A673 (cell line): ENCODE measurements at places on chromosomes 6 and 20.

GRCh38 chr6:6884193-6884627, 223.6 kb upstream of the RREB1 start:
- no peak for DNase-seq

GRCh38 chr6:20058912-20059311, 153.4 kb downstream of the MBOAT1 start:
- DNase-seq = no peak

- DNase-seq = no peak
Measured at GRCh38 chr20:48338717-48339116, 489.1 kb downstream of the PREX1 start.

GRCh38 chr6:43355862-43356590, 13.4 kb downstream of the ZNF318 start:
- DNase-seq = peak; percentile 26

DNA sequence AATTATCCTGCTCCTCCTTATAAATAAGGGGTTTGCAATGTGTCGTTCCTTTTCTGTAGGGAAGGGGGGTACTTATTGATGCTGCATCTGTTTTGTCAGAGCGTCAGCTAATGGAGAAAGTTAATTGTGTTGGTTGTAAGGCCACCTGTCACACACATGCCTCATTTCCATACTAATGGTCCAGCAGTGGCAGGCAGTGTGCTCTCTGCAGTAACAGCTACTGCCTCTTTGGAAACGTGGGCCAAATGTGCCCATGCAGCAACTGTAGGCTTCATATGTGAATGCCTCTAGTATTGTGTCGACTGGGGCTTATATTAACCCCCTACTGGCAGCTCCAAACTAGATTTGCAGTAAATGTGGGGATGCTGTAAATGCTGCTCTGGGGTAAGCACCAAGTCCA, 56.3 kb upstream of the OLIG3 start:
- DNase-seq = no peak

- DNase-seq = no peak
Measured at GRCh38 chr6:93021235-93021915, 398.0 kb downstream of the EPHA7 start.

GRCh38 chr20:63323357-63323981, 30.5 kb downstream of the COL20A1 start:
- no peak for DNase-seq

GRCh38 chr6:55088902-55089301, 85.4 kb upstream of the HCRTR2 start:
- no peak for DNase-seq

GRCh38 chr6:10532392-10532791, 11.2 kb downstream of the GCNT2 start:
- no peak for DNase-seq

GRCh38 chr6:18632670-18633410, 245.7 kb downstream of the RNF144B start:
- DNase-seq = no peak

- no peak for DNase-seq
Measured at GRCh38 chr6:107641071-107641470, 151.2 kb downstream of the SOBP start.

DNA sequence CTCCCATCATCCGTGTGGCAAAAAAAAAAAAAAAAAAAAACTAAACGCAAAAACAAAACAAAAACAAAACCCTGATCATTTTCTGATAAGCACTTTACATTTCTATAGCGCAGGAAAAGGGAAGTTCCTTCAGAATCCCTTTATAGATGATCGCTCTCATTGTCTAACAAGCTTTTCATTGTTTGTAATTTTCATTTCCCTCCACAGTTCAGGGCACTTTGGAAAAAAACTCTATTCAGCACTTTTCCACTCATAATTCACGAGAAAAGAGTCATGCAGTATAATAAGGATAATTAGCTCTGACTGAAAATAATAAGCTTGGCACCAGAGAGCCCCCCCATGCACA, 89.4 kb upstream of the ATXN1 start:
- peak; percentile 76 for DNase-seq

DNA sequence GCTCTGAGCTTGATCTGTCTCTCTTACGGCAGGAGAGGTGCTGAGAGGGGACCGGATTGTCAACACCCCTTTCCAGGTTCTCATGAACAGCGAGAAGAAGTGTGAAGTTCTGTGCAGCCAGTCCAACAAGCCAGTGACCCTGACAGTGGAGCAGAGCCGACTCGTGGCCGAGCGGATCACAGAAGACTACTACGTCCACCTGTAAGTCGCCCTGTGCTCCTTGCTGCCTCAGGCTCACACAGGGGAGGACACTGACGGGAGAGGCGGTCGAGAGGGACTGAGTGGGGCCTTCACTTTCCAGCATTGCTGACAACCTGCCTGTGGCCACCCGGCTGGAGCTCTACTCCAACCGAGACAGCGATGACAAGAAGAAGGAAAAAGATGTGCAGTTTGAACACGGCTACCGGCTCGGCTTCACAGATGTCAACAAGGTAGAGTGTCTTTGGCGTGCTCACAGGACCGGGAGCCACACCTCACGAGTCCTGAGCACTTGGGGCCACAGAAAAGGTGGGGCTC, 32.0 kb downstream of the TM9SF4 start:
- no peak for DNase-seq

DNA sequence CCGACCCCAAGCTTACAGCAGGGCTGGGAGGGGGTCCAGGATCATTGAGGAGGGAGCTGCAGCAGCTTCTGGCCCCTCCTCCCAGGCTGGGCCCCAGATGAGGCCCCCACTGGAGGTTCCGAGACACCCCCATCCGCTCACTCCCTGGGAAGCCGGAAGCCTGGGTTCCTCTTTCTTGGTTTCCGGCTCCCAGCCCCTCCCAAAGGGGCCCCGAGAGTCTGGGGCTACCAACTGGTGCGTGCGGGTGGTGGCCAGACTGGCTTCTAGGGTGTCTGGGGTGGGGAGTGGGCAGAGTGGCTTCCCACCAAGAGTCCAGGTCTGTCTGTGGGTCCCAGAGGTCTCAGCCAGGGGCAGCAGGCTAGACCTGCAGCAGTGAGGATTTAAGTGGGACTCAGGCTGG, 2.2 kb downstream of the RGS19 start:
- DNase-seq = no peak

GRCh38 chr20:62910777-62911497, 15.4 kb downstream of the DIDO1 start:
- DNase-seq = no peak

DNA sequence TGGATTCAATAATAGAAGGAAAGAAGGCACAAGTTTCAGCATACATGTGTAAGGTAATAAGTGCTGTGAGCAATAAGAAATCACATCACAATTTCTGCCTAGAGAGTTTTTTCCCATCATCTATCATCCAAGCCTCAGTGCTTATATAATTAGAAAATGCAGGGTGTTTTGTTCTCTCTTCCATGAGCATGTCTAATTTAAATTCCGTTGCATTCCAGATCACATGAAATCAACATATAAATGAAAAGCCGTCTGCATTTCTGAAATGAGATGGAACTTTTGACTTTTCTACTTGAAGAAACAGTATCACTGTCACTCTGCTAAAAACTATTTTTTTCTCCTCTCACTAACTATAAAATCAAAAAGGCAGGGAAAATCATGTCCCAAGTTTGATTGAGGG, 74.5 kb upstream of the CD2AP start:
- no peak for DNase-seq

DNA sequence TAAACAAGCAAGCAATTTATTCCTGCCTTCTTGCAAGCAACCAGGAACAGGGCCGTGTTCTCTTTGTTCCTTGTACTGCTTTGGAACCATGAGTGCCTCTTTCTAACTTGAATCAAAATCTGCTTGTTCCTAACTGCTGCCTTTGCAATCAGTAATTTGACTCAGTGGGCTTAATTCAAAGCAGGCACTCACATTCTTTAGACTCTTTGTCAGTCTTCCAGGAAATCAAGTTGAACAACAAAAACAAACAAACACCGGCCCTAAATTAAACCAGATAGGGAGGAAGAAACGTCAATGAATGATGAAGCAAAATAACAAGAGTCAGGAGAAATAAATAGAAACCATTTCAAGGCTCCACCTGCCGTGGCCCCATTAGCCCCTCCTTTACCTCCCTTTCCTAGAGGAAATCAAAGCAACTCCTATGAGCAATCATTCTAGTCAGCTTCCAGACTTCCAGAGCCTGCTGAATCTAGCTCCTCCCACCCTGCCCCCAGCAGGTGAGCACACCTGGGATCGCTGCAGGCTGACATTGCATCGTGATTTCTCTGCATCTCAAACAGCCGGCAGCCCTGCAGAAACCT, 582.2 kb upstream of the FLRT3 start:
- DNase-seq = no peak

- DNase-seq = no peak
Measured at GRCh38 chr6:169101981-169102380, 151.7 kb downstream of the THBS2 start.
